ENCODE measurements at places on chromosomes 1 and 21.

DNA sequence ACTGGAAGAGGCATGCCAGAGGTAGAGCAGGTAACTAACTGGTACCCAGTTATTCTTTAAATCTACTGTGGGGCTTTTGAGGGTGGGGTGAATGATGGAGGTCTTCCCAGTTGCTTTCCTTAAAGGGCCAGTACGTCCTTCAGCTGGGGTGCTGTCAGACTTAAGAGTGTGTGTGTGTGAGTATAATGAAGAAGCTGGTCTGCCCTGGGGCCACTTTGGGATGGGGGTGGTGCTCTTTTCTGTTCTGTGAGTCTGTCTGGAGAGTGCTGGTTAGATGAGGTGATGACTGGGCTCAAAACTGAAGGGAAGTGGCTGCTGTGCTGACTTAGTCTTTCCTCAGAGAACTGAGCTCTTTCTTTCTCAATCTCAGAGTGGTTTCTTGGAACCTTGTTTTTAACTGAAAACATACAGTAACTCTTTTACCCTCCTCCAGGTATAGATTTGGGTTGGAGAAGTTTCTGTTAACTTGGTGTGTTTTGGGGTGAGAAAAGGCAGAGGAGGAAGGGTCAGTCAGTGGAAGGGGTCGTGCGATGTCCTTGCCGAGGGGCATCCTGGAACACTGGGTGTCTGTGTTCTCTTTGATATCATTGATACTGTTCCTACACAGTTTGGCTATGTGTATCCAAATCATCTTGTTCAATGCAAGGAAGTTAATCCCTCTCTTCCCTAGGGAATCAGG, 746 bp downstream of the MACF1 start:
- DNase-seq, result peak; percentile 93

DNA sequence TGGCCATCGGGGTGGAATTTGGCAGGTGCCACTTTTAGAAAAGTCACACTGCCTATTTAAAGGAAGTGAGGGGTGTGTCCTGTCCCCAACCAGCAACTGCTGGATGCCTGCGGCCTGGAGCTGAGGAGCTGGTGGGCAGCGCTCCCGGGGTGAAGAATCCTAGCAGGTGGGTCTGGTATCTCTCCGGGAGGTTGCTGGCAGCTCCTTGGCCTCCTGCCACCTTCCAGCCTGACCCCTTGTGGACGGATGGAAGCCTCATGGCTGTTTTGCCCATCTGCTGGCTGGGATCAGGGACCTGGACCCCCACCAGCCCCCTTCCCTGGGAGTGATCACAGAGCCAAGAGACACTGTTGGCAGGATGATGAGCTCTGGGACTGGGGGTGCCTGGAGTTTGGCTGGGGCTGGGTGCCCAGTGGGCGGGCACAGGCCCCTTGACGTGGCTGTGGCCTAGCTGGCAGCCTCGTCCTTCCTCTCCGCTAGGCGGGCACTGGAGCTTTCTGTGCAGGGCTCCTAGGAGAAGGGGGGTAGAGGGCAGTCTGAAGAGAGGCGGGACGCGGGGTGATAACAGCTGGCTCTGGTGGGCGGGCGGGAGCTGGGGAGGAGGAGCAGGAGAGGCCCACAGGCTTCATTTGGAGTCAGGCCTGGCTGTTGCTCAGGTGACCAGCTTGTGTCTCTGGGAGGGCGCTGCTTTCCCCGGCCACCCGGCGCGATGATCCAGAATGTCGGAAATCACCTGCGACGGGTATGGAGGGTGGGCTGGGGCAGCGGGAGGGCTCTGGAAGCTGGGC, at the start of gene ACOT11:
ACOT11 (plus strand) TSS at position 628 of the 788 bp plus-strand sequence; CDS start at position 710, 82 bp downstream.
- no peak for DNase-seq

DNA sequence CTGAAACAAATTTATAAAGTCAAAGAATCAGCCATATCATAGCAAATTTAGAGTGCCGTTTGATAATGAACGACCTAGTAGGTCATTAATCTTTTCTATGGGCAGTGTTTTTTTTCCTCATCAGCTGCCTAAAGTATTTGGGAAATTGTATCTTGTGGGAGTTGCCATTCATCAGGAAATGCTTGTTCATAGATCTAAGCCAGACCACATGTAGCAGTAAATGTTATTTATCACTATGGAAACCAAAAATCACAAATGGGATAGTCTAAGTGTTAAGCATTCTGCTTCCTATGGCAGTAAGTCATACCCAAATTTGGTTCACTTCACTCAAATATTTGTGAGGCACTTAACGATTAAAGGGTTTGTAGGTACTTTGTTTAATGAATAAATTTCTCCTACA, 52.9 kb downstream of the LRRC8D start:
- peak; percentile 78 for DNase-seq

- no peak for DNase-seq
These were observed 65.6 kb downstream of the CAPZB start for GRCh38 chr1:19419691-19420090.
